Stimulated activated CD8-positive, alpha-beta memory T cell treated with anti-CD3 and anti-CD28 coated beads, Interleukin-4, amount 100 ng/mL, for 4 hours (primary cell): ENCODE measurements at places on chromosomes 6 and 20.

DNA sequence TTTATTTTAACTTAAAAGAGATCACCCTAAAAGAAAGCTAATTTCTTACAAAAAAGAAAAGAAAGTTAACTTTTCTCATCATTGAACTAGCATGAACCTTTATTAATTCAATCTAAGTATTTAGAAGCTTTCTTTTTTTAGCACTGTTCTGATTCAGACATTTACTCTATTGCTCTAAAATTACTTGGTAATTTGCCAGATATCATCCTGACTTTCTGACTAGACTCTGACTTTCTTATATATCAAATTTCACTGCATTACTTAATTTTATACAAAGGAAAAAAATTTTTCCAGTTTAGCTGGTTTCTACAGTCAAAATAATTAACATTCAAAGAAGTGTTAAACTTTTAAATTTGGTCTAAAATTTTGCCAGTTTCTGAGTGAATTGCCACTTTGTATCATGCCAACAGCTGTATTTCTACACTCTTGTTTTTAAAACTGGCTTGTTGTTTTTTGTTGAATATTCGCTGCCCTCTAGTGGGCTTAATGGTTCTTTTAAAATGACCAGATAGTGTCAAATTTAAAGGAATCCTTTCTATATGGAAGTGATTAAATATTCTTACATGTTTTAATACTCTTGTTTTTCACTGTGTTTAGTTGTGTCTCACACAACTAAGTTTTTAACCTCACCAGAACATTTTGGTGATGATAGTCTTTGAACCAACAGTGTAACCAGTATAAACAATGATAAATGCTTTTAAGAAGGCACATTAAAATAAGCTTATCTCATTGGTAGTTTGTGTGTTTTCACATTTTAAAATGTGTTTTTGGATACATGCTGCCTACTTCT is 102.0 kb downstream of the POPDC3 start:
- DNase-seq, result no peak

DNA sequence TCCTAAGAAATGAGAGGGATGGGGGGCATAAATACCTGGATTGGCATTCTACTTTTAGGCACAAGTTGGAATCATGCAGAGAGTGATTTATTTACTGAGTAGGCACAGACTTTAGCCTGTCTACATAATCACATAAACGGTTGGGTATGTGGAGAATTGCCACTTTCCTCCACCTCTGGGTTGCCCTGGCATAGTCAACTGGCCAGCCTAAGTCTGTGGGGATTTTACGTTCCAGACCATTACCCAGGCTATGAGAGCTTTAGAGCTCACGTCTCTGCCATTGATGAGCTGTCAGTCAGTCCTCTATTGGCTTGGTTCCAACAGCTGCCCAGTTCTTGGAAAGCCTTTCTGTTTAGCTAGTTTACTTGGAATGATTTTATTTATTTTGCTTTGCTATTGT is 5.0 kb upstream of the BHLHE23 start:
- no peak for DNase-seq

DNA sequence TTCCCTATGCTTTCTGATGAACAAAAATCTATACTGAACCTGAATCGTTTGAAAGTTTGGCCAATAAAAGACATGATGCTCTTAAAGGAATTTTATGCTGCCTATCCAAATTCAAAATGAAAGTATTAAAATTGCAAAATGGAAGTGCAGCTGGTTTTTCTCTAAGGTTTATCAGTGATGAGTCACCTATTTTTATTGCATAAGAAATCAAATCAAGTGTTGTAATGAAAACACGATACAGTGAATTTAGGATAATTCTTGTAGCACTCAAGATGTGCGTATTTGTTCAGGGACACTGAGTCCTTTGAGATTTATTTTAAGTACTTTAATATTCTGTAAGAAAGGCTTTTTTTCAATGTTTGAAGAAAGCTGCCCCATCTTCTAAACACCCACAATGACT is 409.5 kb downstream of the ADGRB3 start:
- DNase-seq, result no peak

GRCh38 chr6:378958-379409 is 12.6 kb upstream of the IRF4 start:
- no peak for DNase-seq

DNA sequence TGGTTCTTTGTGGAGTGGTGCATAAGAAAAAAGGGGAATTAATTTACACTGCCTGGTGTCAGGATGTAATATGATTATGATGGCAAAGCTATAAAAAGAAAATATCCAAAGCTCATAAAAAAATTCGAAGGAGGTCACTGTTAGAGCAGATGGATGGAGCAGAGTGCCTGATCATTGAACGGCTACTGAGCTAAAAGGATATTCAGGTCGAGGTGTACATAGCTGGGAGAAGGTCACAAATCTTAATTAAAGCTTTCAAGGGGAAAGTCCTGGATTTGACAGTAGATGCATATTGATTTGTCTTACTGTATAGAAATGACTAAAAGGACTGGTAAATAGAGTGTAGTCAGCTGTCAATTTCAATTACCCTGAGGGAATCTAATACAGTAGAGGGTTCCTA is 84.4 kb downstream of the PKIB start:
- DNase-seq, result no peak

DNA sequence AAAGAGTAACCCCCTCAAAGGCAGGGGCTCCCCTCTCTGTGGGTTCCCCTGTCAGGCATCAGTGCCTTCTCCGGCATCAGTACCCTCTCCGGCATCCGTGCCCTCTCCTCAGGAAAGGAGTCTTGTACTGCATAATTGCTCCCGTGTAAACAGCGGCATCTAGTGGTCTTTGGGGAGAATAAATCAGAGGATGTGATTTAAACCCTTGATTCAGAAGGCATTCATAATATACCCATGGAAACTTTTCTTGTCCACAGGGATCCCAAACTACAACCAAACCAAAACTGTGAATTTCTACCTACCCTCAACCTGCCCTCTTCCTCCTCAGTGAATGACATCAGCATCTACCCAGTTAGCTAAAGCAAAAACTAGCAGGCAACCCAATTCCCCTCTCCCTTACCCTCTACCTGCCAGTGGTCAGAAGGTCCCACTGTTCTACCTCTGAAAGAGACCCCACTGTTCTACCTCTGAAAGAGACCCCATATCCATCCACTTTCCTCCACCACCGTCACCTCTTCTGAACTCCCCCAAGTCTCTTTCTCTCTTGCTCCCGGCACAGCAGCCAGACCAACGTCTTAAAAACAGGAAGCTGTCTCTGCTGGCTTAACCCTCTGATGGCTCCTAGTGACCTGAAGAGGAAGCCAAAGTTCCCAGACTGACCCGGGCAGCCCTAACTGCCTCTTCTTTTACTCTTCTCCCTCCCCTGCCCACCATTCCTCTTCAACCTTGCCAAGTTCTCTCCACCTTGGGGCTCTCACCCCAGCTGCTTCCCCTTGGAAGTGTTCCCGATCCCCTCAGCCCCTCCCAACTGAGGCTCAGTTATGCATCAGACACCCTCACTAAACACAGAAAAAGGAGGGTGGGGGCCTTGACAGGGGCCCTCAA is 27.2 kb downstream of the UBE2V1 start:
- peak; percentile 13 for DNase-seq

- no peak for DNase-seq
Observed at GRCh38 chr20:48096212-48096875, 311.1 kb upstream of the SULF2 start.

DNA sequence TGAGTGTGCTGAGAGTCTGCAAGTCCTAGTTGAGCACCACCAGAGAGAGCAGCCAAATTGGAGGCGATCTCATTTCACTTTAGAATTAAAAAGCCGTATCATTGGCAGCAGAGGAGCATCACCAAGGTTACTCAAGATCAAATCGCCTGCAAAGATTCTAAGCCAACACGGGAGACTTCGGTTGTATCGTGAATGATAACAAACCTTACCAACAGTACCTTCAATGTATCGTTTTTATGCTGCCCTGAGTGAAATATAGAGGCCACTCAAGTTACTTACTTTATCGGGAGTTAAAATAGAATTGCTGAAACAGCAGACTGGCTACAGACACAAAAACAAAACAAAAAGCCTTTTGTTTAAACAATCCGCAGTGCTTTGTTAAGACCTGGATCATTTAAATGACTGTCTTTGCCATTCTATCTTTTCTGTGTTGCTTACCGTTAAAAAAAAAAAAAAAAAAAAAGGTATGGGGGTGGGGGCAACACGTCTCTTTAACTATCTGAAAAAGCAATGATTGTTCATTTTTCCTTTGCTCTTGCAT is 14.2 kb downstream of the NHSL1 start:
- DNase-seq, result no peak

DNA sequence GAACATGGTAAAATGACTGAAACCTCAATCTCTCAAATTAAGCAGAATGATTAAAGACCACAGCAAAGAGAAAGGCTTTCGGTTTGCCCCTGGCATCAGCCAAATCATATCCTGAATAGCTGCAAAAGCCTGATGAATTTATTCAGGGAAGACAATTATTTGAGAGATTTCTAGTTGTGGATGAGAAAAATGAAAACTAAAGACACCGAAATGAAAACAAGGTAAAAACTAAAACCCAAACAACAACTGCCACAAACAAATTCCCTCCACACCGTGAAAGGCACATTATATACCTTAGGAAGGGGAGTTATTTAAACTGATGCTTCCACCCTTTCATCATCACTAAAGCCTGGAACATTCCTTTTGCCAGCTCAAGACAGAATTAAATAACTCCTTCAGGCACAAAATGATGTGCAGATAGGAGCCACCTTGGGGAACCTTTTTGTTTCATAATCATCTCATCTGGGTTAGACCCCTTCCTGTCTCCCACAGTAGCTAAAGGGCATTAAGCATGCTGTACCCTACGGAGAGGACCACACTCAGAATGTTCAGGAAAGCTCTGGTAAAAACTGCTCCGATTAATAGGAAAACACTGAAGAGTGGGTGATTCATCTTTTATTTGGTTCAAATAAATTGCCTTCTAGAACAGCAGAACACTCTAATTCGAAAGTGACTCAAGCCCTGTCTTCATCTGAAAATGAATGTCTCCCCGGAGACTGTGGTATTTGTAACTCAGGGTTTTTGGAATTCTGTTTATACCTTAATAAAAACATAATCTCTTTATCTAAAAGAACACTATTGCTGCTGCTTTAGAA is 9.1 kb upstream of the ANKRD60 start:
- no peak for DNase-seq

DNA sequence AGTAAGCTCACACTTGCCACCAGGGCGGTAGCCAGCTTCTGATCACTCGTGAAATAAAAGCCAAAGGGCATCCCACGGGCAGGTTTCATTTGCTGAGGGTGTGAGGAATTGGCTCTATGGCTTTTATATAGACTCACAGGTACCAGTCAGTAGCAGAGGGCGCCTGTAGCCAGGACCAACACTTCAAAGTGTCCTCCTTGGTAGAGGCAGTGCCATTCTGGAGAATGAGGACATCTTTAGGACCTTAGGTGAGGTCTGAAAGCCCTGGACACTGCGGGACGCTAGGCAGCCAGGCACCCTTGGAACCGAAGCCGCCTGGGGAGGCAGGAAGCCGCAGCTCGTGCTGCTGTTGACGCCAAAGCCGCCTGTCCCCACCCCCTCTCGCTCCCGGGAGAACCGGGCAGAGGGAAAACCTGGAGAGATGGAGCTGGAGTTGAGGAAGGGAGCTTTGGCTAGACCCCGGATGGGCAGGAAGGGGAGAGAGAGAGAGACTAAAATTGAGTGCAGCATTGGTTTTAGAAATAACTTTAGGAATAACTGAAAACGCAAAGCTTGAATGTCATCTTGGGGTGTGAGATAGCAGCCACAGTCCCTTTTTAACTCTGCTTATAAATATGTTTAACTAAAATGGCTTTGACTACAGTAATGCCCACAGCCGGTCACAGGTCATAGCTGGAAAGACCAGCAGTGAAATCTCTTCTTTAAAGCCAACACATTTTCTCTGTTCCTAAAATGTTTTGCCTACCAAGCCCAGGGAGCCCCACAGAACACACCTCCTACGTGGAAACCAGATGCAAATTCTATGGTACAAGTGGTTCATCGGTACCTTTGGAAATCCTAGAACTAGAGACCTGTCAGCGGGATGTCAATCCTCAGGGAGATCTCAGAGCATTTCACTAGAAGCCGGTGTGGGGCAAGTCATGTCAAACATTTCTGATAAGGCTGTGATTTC is 128.5 kb upstream of the CDYL start:
- DNase-seq, result no peak

DNA sequence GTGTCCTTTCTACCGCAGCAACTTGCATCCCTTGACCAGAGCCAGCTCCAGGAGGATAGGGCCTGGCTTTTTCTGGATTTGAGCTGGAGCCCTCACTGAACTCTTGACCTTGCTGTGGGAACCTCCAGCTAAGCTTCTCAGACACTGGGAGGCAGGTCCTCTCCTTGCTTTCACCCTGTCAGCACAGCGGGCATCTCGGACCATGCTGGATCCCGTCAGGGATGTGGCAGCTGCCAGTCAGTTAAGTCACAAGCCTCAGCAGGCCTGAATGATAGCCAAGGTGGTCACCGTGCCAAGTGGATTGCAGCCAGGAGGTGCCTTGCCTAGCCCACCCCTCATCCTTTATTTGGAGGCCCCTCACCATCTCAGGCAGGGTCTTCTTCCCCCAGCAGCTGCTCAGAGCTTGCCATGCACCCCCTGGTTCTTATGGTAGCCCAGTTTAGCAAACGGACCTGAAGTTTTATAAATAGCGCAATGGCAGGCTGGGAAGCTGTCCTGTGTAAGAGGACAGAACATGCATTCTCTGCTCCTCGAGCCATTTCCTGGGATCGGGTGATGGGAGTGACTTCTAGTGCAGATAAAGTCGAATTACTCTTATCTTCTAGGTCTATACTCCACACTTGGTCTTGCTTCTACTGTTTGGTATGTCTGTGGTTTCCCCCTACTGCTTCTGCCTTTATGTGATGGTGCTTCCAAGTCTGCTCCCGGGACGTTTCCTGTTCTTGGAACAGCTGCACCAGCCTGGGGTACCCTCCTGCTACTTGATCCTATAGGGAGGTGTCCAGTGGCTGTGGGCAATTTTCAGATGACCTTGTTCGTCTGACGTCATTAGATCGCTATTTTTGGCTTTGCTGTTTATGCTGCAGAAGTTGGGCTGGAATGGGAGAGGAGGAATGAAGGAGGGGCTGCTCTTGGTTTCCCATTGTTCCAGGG is 7.1 kb upstream of the MYLK2 start:
- no peak for DNase-seq

DNA sequence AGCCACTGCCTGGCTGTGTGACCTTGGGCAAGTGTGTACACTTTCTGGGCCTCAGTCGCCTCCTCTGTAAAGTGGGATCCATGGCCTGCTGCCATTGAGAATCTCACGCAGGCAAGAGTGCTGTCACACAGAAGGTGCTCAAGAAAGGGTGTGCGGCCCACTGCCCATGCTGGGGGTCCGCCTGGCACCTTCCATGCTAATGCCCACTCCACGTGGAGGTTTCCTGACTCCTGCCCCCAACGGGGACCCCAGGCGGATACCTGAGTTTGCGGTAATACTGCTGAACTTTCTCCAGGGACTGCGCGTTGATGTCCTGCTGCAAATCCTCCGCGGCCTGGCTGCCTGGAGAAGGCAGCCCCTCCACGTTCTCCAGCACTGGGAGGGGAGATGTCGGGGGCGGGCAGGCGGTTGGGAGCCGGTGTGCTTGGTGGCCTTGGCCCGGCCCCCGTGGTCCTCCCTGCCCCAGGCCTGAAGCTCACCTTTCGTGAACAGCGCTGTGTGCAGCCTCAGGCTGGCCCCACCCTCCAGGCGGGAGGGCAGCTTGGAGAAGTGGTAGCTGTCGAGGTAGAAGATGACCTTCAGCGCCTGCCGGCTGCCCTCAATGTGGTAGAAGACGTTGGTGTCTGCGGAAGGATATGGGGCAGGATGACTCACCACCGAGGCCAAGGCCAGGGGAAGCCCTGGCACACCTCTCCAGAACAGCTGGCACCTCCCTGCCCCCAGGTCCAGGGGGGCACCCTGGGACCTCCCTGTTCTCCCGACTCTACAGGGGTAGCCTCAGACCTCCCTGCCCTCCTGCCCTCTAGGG is 195.6 kb downstream of the PREX1 start:
- DNase-seq, result no peak
